Mammary epithelial cell (primary cell): ENCODE measurements at places on chromosomes 7 and 10. TPM values are rescaled to one million over a fixed set of nuclear protein-coding genes. Genes with fewer than 3 reads are reported as not detected.

Gene DPP6
- total RNA-seq: not detected

Gene GRID1
- under 0.01 TPM for total RNA-seq

DNA sequence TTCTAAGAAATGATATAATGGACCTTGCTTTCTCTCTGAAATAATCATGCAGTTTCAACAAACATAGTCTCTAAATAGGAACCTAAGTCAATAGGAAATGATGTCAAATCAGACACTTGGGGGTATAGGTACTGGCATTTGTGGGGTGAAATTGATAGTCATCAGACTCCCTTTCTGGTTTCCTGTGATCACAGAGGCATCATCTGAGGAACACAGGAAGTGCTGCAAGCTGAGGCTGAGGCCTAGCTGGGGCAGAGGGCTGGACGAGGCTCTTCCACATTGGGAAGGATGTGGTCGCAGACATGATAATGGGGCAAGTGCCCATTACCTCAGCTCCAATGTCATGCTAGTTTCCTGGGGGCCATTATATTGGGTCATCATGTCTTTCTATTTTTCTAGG is 33.5 kb upstream of the TARP start:
- no peak for DNase-seq

Gene FGF8
- total RNA-seq: not detected

Gene CCDC146
- 2.3 and 3.1 TPM in 2 replicates for total RNA-seq
